ENCODE measurements at places on chromosomes 1 and 21.

DNA sequence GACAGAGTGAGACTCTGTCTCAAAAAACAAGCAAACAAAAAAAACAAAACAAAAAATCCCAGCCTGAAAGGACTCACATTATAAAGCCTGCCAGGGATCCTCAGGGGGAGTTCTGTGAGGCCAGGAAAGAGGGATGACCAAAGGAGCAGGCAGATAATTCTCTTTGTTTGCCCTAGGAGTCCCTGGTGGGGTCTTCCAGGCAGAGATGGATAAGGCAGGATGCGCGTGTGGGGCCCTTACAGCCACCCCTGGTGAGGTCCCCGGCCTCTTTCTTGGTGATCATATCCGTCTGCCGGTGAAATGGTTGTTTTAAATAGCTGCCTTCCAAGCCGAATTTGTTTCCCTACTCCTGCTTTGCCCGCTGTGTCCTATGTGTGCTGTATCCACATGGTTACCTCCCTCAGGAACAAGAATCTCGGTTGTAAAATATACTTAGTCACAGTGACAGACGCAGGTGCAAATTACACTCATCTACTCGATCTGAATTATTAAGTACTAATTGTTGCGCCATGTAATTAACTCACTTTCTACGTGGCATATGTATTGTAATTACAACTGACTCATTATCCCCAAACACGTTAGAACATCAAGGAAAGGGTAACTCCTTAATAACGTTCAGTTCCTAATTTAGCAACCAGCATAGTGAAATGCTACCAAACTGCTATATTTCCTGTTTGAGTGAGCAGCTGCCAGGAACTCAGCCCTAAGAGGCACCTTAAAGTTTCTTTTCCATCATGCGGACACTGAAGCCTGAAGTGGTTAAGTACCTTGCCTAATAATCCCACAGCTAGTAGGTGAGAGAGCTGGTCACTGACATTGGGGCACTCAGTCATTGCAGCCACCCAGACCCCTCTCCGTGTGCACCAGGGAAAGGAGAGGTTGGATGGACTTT lies 106.4 kb downstream of the ZSCAN20 start:
- no peak for DNase-seq

- no peak for DNase-seq
Observed at GRCh38 chr1:208174731-208175507, 69.3 kb downstream of the PLXNA2 start.

- no peak for DNase-seq
Observed at GRCh38 chr1:12327566-12327965, 97.7 kb downstream of the VPS13D start.

DNA sequence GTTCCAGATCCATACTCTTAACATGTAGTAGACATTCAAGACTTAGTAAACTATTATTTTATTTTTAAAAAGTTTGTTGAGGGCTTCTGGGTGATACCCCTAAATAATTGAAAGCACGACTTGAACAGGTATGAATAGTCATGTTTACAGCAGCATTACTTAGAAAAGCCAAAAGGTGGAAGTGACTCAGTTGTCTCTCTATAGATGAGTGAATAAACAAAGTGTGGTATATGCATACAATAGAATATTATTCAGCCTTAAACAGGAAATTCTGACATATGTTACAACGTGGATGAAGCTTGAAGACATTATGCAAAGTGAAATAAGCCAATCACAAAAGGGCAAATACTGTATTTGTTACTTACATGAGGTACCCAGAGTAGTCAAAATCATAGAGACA lies 26.5 kb downstream of the TSNAX start:
- no peak for DNase-seq

- DNase-seq, result no peak
Observed at GRCh38 chr1:96364576-96364975, 357.0 kb upstream of the PTBP2 start.

DNA sequence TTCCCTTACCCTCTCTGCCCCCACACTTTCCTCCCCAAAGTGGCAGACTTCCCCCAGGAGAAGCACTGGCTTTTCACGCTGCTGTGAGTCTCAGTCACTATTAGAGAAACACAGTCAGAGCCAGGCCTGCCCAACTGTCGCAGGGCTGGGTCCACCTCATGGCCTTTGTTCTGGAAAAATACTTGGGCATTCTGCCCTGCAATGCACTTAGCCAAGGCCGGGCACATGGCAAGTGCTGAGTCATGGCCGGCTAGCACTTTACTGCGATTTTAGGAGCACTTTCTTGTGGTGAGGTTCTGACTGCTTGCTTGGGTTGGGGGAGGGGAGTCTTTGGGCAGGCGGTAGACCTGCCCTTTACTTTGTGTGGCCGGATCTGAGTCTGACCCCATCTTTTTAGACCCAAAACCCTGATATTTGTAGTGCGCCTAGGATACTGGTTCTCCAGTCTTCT lies 7.7 kb downstream of the EPHX1 start:
- DNase-seq, result no peak

DNA sequence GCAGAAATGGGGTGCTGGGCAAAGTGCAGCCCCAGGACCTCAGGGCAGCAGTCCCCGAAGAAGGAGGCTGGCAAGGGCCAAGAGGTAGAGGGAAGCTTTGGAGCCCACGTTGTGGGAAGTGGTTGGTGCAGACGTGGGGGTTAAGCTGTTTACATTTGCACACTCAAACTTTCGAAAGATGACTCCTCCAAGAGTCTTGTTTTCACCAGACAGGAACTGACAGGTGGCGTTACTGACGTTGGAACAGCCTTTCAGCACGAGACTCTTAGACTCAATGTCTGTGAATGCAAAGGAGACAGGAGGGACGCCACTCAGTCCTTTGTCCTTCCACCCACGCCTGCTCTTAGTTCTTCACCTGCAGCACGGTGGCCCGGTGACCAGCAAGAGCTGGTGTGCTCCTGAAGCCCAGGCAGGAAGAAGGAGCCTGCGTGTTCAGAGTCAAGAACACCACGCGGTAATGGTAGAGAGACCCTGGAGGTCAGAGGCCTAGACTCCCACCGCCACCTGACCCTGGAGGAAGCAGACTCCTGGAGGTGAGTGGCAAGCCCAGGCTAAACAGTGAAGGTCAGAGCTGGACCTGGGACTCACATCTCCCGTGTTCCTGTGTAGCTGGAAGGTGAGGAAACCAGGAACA lies 15.9 kb downstream of the LYPD8 start:
- no peak for DNase-seq

GRCh38 chr1:37439349-37439995 lies 34.9 kb upstream of the ZC3H12A start:
- DNase-seq, result no peak

- DNase-seq, result no peak
Observed at GRCh38 chr1:45800899-45801298, 2.5 kb upstream of the MAST2 start.

DNA sequence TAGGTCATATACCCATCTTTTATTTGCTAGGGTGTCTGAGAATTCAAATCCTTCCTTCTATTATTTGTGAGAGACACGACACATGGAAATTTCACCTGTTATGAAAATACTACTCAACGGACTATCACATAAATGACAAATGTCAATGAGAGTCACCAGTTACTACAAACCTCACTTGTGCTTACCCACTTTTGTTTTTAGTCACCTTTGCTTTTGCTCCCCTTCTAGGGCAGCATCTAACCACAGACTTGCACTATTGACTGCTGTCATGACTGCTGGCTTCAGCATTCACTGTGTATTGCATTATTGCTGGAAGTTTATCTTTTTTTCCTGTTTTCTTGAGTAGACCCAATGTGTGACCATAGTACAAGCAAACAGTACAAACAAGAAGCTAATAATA lies 1048.0 kb downstream of the PLA2G4A start:
- DNase-seq, result no peak

DNA sequence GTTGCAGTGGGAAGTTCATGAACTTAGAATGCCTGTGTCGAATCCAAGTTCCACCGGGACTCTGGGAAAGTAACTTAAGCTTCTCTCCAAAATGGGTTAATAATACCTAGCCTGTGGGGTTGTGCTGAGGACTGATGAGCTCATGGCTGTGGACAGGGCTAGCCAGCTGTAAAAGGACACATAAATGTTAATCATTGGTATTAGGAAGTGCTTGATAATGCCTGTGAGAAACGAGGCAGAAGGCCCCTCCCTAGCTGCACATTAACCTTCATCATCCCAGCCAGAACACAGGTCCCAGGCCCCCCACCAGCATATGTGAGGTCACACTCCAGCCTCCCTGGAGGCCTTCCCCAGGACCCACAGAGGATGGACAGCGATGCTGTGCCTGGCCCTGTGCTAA lies 789 bp upstream of the GJB4 start:
- DNase-seq, result no peak

- no peak for DNase-seq
Observed at GRCh38 chr1:212454741-212455140, 22.0 kb downstream of the NENF start.
